ENCODE measurements at places on chromosomes 3 and 15.

DNA sequence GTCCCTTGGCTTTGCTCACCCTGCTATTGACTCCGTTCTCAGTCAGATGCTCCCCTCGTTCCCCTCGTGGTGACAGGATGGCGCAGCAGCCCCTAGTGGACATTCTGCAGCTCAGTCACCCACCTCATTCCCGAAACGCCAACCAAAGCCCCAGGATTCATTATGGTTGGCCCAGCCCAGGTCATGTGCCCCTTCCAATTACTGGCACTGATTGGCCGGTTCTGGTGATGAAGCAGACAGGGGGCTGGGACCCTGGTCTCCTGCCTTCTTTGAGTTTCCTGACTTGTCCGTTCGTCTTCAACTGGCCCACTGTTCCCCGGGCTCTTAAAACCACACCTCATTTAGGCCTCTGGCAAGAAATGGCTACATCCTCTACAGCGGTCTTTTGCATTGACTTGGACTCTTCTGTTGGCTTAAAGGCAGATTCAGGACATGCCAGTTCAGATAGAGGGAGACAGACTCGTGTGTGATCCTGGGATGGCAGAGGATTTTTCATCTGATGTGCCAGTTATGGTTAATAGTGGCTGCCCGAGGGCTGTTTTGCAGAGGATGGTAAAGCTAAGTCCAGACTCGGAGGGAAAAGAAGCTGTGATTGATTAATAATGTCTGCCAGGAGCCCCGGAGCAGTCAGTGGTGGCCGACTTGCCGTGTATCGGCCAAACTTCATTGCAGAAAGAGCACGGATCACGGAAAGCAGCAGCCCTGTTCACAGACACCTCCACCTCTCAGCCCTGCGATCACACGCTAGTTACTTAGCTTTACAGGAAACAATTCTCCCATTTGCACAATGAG, 37.8 kb downstream of the LSM3 start:
- peak; percentile 37 for DNase-seq

DNA sequence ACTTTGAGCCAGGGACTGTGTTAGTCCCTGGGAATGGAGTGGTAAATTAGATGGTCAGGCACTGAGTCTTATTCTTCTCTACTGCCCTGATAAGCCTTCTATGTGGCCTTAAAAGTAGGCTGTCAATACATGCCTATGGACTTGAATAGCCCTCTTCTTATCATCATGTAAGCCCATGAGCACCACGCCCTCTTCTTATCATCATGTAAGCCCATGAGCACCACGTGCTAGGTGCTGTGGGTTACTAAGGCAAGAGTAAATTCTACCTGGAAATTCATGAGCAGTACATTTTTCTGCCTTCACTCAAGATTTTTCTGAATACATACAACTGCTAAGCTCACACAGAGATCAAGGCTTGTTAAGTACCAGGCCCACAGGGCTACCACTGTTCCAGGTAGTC, 68.5 kb downstream of the DHX30 start:
- no peak for DNase-seq

DNA sequence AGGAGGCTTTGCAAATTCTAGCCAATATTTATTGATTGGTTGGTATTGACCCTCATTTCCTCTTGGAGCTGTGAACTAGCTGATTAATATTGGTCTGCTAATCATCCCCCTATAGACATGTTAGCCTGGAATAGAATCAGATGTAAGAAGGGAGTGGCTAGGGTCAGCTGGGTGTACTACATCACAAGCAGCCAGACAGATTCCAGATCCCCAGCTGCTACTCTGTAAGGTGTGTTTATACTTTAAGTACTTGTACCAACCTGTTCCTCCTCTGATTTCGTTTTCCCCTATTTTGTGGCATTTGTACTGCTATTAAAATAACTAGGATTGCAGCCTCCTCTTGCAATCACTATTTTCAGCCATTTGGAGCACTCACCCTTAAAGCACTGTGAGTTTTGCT, 49.9 kb downstream of the PARP15 start:
- DNase-seq, result no peak

GRCh38 chr3:75687323-75687722, 23.2 kb downstream of the FRG2C start:
- no peak for DNase-seq

DNA sequence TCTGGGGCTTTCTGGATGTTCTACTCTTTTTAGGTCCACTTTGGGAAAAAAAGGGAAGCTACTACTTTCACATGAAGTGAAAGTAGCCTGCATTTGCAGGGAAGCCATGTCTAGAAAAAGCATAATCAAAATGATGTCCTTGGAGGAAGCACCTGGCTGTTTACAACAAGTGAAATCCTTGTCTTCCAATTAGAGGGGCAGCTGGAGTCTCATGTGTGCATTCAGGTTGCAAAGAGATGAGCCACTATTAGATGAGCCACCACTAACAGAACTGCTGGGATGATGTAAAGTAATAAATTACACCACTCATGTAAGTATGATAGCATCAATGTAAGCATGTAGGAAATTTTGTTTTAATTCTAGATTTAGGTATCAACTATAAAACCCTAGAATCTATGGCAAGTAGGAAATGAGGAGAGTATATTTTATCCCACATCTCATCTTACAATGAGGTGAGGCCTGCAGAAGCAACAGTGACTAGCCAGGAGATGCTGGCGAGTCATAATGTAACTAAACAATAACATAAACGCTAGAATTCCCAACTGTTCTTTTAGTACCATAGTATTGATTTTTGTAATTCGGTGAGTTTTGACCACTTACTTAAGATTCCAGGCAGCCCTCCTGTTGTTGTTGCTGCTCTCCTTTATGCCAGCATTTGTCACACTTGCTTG, 75.9 kb downstream of the TMEM108 start:
- no peak for DNase-seq

DNA sequence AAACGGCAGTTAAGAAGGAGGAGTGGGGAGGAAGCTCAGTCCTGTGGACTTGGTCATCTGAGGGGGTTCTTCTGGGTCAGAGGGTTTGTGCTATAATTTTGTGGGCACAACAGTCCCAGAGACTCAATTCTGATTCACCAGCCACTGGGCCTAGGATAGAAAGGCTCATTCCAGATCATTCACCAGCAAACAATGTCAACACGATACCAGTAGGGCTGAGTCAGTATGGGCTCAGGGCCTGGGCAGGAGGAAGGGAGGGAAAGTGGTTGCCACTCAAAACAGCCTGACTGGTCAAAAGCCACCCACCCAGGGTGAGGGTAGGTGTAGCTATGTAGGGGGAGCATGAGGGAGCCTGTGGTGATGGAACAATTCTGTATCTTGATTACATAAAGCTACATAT, 86.9 kb upstream of the MEX3B start:
- no peak for DNase-seq

GRCh38 chr15:74345051-74345450, 22.4 kb downstream of the CYP11A1 start:
- DNase-seq, result no peak

- DNase-seq, result no peak
Measured at GRCh38 chr3:154469585-154469984, 39.6 kb upstream of the GPR149 start.

GRCh38 chr3:155748611-155749365, 3.9 kb upstream of the PLCH1 start:
- DNase-seq, result no peak

GRCh38 chr3:30663533-30664241, 57.3 kb downstream of the TGFBR2 start:
- DNase-seq, result no peak
